Fibroblast of skin of abdomen (primary cell): ENCODE measurements at places on chromosomes 3 and 15.

- no peak for DNase-seq
These were observed 167.1 kb downstream of the VPS13C start for GRCh38 chr15:61893146-61893545.

GRCh38 chr15:92656089-92656488 lies 514 bp upstream of the FAM174B start:
- no peak for DNase-seq

- no peak for DNase-seq
These were observed 36.2 kb downstream of the CHSY1 start for GRCh38 chr15:101215681-101216080.

DNA sequence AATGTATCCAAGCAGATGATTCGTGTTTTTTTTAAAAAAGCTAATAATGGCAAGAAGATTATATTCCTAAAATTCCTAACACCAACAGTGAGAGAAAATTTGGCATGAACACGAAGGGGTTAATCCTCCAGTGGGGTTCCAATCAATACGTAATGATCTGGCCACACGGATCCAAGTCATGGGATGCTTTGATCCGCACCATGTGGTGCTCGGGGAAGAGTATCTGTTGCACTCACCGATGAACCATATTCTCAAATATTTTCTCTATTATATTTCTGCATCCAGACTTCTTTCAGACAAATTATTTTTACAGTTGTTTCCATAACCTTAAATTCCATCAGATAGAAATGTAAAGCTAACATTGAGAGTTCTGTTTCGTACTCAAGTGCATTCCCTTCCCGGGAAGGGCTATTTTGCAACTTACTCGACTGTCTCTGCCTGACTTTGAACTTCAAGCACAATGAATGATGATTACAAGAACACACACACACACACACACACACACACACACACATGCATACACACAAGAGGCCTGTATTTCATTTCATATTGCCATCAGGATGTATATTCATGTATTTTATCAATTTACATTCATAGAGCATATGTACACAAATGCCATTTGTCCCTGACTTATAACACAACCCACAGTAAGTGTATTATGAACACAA lies 567.2 kb downstream of the FOXP1 start:
- peak; percentile 34 for DNase-seq

GRCh38 chr15:77739591-77740378 lies 107.1 kb upstream of the LINGO1 start:
- DNase-seq: no peak

DNA sequence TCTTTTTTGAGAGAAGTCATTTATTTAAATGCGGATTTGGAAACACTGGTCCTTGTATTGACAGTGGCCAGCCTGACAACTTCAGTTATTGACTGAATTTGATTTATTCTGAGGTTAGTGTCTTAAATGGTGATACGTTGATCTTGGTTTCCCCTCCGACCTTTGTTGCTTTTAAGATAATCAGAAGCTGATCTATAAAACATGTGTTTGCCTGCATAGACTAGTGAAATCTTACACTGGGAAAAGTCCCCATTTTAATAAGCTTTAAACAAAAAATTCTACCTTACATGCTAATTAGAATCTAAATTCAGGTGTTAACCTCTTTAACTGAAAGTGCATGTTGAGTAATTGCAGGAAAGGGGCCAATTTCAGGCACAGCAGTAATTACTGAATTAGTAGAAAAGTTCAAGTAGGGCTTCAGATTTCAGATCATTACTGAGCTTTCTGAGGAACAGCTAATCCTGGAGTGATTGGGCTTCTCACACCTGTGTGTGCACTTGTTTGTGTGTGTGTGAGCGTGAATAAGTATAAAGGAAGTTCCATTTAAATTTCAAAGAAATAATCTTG lies 221.4 kb downstream of the SOX2 start:
- DNase-seq: no peak

GRCh38 chr15:89150762-89151664 lies 62.8 kb downstream of the ABHD2 start:
- DNase-seq: peak; percentile 35

- DNase-seq: no peak
These were observed 182.1 kb downstream of the ARRDC4 start for GRCh38 chr15:98142572-98142971.

- no peak for DNase-seq
These were observed 47.1 kb downstream of the OIP5 start for GRCh38 chr15:41285285-41285684.

- peak; percentile 6 for DNase-seq
These were observed 9.7 kb upstream of the SLC28A2 start for GRCh38 chr15:45242289-45242688.

- DNase-seq: no peak
These were observed 620.2 kb downstream of the RBMS3 start for GRCh38 chr3:29901097-29901496.

GRCh38 chr3:133868758-133869475 lies 26.8 kb downstream of the RAB6B start:
- DNase-seq: no peak

DNA sequence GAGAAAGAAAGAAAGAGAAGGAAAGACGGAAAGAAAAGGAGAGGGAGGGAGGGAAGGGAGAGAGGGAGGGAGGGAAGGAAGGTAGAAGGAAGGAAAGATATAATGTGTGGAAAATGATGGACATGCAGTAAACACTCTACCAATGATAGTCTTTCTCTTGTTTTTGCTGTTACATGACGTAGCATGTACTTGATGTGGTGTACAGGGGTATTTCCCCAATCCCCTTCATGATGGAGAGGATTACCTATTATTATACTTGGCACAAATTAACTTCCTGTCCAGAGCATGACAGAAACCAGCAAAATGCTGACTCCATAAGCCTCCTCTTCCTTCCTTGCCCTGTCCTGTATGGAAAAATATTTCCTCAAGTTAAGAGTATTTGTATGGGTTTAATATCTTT lies 124.4 kb downstream of the B3GALNT1 start:
- no peak for DNase-seq

- DNase-seq: no peak
These were observed 52.3 kb upstream of the PRR20G start for GRCh38 chr3:127339928-127340861.

GRCh38 chr3:29892976-29893554 lies 612.2 kb downstream of the RBMS3 start:
- DNase-seq: no peak

DNA sequence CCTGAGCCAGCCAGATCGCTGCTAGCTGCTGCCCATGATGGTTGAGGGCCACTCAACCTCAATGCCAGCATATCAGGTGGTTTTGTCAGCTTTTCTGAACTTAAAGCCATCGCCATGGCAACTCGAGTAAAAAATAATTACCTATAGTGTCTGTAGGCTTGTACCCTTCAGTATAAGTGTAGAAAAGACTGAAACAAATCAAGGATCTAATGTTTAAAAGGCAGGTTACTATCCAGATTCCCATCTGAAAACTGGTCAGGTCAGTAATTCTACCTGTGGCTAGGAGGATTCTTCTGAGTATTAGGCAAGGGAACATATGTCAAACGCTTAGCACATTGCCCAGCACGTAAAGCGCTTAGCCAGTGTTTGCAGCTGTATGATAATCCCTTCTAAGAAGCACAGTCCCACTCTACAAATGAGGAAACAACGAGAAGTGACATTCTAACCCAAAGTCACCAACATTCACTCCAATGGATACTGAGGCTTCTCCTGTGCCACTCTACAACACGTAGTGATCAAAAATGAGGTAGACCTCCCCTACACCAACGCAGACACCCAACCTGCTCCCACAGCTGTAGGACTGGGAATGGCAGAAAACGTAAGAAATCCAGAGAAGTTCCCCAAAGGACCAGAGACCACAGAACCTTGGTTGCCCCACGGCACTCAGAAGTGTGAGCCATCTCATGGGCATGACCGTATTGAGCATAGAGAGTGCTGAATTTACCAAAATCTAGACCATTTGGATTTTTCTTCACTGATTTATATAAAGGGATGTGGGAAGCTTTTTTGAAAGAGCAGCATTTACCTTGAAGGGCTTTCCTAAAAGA lies 55.3 kb downstream of the SLTM start:
- no peak for DNase-seq
